ENCODE measurements at places on chromosomes 13 and 19.

DNA sequence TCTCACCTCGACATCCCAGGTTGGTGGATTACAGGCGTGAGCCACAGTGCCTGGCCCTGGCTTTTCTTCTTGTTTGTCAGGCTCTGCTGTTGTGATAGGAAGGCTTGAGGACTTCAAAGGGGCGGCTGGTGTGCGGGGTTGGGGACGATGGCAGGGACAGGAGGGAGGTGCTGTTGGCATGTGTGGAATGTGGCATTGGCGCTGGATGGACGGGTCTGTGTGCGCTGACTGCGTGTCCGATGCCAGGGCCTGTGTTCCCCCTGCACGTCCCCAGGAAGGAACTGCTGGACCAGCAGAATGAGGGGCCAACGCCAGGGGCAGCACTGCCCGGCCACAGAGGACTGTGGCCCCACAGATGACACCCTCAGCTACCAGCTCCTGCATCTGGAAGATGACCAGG lies 12.7 kb upstream of the PTBP1 start:
- no peak for DNase-seq

DNA sequence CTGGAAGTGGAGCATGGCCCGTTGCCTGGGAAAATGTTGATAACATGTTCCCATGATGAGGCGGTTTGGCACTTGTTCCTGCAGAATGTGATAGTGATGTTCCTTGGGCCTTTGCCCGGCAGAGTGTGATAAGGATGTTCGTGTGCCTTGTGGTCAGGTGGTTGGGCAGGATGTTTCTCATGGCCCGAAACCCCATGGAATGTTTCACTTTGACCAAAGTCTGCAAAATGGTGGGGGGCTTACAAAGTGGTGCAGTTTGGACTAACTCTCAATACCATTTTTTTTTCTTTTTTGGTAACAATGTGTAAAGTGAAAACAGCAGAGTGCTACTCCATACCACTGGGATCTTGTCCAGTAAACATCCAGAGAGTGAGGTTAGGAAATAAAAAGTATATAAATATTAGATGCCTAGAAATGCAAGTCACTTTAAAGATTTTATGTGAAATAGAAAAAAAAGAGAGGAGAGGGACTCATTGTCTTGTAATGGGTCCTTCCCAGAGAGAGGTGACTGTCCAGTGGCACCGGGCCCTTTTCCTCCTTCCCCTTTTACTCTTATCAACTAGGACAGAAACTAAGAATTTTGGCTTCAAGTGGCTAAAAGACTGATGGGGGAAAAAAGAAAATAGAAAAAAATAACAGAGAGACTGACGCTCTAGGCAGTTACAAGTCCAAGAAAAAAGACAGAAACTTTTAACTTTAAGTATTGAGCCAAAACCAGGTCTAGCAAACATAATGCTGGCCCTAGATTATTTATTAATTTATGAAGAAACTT lies 5.7 kb downstream of the FPR3 start:
- DNase-seq: no peak

DNA sequence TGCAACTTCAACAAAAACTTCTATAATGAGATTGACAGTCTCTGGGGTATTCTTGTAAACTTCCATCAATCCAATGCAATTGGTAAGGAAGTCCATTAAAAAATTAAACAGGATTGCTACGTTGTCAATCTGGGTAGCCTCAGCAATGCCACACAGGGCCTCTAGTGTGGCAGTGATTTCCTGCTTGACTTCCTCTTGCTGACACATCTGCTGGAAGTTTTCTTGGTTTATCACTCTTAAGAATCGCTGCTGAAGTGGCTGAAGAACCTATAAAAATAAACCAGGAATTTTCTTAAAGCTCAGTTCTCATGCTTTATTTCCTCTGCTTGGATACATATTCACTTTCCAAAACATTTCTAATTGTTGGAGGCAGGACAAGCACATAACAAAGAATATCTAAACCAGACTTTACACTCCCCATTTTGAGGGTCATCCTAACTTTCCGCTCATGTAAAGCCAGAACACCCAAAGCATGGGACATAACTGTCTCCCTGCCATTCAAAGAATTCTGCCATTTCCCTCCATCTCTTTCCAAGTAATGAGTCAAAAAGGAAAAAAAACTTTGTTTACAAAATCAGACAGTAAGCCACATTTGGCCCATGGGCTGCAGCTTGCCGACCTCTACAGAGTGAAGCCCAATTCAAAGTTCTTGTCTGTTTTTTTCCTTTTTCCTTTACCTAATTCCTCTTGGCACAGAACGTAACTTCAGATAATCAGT lies 23.2 kb upstream of the EEF1AKMT1 start:
- no peak for DNase-seq

- no peak for DNase-seq
Measured at GRCh38 chr19:518598-519231, 11.4 kb downstream of the TPGS1 start.

DNA sequence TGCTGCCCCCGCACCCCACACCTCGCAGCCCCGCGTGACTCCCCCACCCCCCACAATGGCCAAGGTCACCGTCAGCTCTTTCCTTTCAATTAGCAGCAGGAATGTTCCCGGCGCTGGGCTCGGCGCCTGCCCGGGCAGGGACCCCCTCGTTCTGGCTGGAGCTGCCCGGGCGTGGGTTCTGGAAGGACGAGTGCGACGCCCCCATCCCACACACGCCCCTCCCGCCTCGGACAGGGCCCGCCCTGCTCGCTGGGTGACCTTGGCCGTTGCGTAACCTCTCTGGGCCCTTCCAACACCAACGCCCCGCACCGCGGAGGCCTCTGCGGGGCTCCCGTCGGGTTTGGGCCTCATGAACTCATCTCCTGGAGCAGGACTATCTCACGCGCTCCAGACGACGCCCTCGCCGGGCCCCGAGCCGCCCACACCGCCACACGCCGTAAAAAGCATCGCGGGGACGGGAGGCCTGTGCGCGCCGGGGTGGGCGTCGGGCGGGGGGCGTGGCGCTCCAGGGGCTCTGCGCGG lies 10.3 kb downstream of the PALM start:
- no peak for DNase-seq

DNA sequence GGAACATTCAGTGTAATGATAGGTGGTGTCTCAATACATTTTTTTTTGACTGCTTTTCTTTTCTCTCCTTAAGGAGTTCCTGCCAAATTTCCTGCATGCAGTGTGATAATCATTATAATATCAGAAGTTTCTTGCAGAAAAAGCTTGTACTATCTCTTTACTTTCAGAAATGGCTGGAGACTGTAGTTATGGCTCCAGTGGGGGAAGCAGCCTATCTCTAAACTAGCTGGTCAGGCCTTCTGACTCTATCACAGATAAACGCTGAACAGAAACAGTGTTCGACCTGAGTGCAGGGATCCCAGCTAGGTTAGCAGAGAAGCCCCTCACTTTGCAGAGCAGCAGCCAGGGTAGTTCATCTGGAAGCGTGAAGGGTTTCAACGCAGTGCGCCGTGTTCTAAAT lies 1.9 kb downstream of the CCNE1 start:
- DNase-seq: no peak

DNA sequence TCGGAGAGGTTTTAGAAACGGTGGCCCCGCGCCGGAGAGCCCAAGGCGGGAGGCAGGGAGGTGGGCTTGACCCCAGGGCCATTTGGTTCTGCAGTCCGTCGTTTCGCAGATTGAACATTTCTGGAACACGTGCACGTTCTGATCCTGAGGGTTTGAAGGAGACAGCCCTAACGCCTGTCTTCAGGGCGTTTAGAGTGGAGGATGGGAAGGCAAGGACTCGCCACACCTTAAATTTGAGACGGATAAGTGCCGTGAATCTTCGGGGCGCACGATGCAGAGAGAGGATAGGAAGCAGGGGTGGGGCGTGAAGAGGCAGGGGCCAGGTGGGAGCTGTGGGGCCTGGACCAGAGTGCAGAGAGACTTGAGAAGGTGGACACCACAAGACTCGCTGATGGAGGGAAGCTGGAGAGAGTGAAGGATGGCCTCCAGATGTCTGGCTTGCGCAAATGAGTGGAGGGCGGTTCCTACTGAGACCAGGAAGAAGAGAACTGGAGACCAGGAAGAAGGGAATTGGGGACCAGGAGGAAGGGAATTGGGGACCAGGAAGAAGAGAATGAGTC lies 804 bp upstream of the MIER2 start:
- DNase-seq: no peak

DNA sequence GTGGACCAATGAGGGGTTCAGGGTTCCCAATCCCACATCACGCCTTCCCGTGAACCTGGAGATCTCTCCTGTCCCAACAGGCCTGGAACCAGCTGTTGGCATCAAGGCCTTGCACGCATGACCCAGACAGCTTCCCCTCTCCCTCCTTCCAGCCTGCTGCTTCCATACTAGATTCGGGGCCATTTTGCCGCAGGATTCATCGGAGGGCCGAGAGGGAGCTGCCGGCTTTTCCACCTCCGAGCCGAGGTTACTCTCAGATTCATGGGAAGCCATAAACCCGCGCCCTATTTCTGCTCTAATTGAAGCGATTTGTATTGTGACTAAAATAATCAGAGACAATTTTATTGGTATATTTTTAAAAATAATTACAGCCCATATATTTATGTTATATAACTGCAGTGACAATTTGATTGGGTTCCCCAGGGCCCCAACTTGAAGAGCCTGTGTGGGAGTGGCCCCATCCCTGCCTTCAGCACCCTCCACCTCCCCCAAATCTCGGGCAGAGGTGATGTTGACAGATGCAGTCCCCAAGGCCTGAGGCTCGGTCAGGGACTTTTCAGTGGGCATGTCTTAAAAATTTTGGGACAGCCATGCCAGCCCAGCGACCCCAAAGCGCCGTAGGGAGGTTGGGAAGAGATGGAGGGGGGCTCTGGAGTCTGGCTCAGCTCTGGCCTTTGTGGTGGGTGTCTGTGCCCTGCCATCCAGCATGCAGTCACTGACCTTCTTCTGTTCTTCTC lies 30.8 kb upstream of the PEPD start:
- no peak for DNase-seq

GRCh38 chr19:2427429-2428320 lies at the start of gene TIMM13:
TIMM13 (minus strand) TSS chr19:2427586; CDS start chr19:2427533, 53 bp downstream.
- peak; percentile 50 for DNase-seq

DNA sequence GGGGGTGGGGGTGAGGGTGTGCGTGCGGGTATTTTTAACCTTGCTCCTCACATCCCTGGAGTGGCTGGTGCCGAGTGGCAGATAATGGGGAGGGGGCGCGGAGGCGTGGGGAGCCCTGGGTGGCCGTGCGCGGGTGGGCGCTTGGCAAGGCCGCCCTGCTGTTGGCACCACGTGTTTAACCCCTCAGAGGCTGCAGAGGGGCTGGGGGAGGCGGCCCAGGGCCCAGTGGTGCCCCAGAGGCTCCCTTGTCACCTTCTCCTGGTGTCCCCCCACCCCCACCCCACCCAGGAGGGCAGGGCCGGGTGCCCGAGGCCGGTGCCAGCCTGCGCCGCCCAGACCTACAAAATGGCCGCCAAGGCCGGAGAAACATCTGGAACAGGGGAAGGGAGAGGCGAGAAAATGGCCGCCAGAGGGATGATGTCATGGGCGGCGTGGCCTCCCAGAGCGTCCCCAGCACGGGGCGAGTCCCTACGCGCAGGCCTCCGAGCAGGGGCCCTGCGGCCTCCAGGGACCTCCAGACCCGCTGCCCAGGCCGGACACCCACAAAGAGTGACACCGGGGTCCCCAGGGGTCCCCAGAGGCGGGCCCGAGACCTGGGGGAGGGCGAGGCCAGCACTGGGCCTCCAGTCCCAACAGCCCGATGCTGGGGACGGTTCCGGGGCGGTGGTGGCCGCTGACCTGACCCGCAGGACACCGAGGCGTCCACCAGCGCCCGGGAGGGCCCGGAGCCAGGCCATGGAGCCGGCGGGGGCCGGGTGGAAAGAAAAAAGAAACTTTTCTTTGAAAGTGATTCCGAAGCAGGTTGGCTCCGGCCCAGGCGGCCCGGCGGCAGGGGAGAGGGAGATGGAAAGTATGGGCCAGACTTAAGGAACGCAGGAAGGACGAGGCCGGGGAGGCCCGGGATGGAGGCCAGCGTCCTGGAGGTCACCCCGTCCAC lies 38.2 kb downstream of the NFIC start:
- DNase-seq: no peak

GRCh38 chr13:40813667-40814454 lies 24.4 kb downstream of the SLC25A15 start:
- DNase-seq: no peak

- DNase-seq: no peak
Measured at GRCh38 chr13:22060187-22060586, 389.3 kb downstream of the FGF9 start.

- no peak for DNase-seq
Measured at GRCh38 chr13:93080587-93080986, 146.0 kb upstream of the GPC6 start.

GRCh38 chr13:40368127-40368891 lies 298.1 kb downstream of the FOXO1 start:
- DNase-seq: no peak

- DNase-seq: no peak
Measured at GRCh38 chr19:19627621-19628500, at the start of gene LPAR2. LPAR2 (minus strand) TSS chr19:19628220; CDS start chr19:19627275, 945 bp downstream.

DNA sequence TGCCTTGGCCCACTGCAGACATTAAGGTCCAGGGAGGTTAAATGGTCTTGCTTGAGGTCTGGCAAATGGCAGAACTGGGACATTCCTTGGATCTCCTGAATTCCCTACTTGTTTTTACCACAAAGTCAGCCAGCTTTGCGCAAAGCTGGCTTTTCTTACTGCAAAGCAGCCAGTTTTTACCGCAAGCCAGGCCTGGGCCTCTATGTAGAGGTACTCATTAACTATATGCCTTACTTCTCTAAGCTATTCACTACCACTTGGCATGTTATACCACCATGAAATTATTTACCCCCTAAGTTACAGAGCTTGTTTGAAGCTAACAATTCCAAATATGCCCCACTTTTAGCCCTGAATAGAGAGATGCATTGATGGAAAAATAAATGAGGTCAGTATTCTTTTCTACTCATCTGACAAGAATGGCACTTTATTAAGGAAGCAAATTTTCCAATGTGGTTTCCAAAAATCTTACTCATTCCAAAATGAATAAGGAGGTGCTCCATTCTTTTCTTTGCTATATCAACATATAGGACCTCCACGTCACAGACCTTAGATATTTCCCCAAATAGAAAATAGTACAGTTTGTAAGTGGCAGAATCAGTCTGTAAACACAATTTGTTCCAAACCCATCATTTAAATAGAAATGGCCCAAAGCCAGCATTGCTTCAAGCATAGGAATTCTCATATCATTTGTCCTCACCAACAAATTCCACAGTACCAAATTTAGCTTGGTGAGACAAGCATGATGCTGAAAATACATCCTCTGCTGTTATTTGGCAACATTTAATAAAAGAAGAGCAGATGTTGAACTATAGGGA lies 143.9 kb upstream of the TSC22D1 start:
- no peak for DNase-seq

DNA sequence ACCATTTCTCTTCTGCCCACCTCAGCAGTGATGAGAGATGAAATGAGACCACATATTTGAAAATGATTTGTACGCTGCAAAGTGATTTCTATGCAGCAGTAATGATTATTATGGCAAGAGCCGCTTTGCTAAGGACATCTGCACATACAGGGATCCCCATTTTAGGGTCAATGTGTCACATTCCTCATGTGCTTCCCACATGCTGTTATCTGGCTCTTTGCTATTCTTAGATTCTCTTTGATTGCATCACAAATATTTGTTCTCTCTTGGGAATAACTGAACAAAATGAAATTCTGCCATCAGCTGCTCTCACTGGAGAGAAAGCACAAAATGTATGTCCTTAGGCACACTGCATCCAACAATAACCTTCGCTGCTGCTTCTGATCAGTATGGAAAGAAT lies 209.5 kb upstream of the IPO5 start:
- DNase-seq: no peak

Data from cortex of kidney (tissue), 1 donor.